Panc1 (cell line): ENCODE measurements at places on chromosomes 7 and 10. TPM values are rescaled to one million over a fixed set of nuclear protein-coding genes. Genes with fewer than 3 reads are reported as not detected.
A peak's percentile ranks its signal among the peaks of the same experiment; 100 is the strongest.

DNA sequence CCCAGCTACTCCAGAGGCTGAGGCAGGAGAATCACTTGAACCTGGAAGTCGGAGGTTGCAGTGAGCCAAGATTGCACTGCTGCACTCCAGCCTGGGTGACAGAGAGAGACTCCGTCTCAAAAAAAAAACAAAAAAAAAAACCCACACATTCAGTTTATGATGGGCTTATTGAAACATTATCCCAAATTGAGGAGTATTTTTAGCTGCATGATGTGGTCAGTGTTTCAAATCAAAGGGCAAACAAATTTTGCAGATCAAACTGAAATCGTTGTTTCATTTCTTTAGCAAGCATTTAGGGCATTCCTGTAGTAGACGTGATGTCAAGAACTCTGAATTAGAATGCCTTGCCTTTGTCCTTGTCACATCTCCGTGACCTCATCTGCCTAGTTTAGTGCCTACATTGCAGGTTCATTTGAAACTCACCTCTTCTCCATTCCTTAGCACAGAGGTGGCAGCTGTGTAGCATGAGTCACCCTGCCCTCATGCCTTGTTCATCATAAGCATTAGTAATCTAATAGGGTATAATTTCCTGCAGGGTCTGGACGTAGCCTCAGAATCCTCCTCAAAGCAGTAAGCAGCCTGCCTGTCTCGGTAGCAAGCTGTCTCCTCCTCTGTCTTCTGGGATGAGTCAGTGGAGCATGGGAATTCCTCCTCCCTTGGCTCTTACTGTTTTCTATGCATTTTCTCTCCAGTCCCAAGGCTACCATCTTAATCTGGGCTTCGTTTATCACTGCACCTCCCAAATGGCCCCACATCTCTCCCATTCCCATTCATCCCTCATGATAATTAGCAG lies 73.8 kb downstream of the CUL1 start:
- DNase-seq, result peak; percentile 96
- H3K27me3 ChIP-seq, result no peaks in the 10 kb centered on the region
- no peaks in the 10 kb centered on the region for H3K4me1 ChIP-seq
- H3K27ac ChIP-seq, result no peak overlapping the region
- H3K36me3 ChIP-seq, result peaks cover 5% of the 10 kb centered on the region; the same call in 1 of the 2 replicates
- no peak overlapping the region for H3K4me3 ChIP-seq

DNA sequence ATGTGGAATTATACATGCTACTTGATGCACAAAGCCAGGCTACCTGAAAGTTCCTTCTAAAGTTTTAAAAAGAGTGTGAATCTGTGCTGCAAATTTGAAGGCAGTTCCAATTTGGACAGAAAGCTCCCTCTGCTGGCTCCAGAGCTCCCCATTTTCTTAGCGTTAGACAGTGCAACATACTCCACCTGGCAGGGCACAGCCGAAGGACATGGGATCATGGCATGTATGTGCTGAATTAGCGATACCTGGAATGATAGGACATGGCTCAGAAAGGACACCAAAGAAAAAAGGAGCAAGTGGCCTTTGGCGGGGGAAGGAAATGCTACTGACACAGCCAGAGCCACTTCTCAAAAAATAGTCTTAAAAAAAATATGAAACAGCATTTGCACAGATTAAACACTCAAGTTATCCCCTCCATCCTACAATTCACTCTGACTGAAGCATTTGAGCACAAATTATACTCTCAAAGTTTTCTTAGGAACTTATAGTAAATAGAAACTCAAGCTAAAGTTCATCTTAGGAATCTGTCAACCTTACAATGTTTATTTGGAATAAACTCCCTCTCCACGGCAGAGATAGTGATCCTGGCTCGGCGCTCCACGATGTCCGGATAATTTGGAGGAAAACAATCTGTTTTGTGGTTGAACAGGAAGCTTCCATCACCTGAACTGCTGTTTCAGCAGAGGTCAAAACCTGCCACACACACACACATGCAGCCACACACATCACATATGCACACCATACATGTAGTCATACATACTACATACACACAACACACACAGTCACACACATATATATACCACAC lies 80.0 kb downstream of the C7orf25 start:
- H3K36me3 ChIP-seq, result no peaks in the 10 kb centered on the region
- no peak overlapping the region for H3K4me3 ChIP-seq
- peaks cover 4% of the 10 kb centered on the region for H3K27me3 ChIP-seq
- H3K4me1 ChIP-seq, result no peaks in the 10 kb centered on the region

DNA sequence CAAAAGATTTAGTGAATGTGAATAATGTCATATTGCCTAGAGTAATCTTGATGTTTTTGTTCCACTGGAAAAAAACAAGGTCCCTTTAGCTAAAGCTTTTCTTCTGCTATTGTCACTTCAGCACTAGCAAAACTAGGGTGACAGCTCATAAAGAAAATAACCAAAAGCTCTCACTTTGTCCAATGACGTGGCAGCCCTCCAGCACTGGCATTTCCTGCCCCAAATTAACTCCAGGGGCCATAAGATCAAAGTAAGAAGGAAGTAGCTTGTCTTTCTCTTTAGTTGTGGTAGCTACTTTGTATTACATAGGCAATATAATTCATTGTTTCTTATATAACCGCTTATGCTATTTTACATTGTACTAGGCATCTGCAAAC lies 47.3 kb downstream of the LRRN3 start:
- no peak overlapping the region for H3K27ac ChIP-seq
- no peaks in the 10 kb centered on the region for H3K27me3 ChIP-seq
- H3K4me1 ChIP-seq, result no peaks in the 10 kb centered on the region; the same call in 1 of the 2 replicates
- H3K4me3 ChIP-seq, result no peak overlapping the region

DNA sequence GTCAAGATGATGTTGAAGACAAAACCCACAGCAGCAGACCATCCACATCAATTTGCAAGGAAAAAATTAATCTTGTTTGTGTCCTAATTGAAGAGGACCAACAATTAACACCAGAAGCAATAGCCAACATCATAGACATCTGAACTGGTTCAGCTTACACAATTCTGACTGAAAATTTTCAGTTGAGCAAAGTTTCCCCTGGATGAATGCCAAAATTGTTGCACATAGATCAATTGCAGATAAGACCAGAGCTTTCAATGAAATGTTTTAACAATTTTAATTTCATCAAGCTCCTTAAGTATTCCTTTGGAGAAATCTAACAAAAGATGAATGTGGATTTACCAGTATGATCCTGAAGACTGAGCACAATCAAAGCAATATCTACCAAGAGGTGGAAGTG lies 168.6 kb downstream of the CTNNA3 start:
- no peaks in the 10 kb centered on the region for H3K36me3 ChIP-seq
- H3K4me3 ChIP-seq, result no peak overlapping the region
- no peak overlapping the region for H3K27ac ChIP-seq

- peaks cover 4% of the 10 kb centered on the region; the same call in 1 of the 2 replicates for H3K4me1 ChIP-seq
- no peak for DNase-seq
- H3K36me3 ChIP-seq, result no peaks in the 10 kb centered on the region
- H3K27ac ChIP-seq, result no peak overlapping the region
- no peak overlapping the region for H3K4me3 ChIP-seq
- H3K27me3 ChIP-seq, result no peaks in the 10 kb centered on the region
Observed at GRCh38 chr10:102673819-102674511, 29.7 kb downstream of the TRIM8 start.

The AOAH gene
- 0.31 TPM for total RNA-seq

GRCh38 chr7:48360574-48360973 lies 189.3 kb downstream of the ABCA13 start:
- no peak overlapping the region for H3K4me3 ChIP-seq
- H3K4me1 ChIP-seq, result no peaks in the 10 kb centered on the region
- no peaks in the 10 kb centered on the region for H3K36me3 ChIP-seq
- H3K27ac ChIP-seq, result no peak overlapping the region

- no peaks in the 10 kb centered on the region for H3K36me3 ChIP-seq
- H3K27me3 ChIP-seq, result peaks cover 21% of the 10 kb centered on the region
Observed at GRCh38 chr7:87226495-87226894, 7.0 kb upstream of the TMEM243 start.

GRCh38 chr10:23438547-23439451 lies at the start of gene OTUD1:
OTUD1 (plus strand) TSS chr10:23439075; CDS start chr10:23439458, 383 bp downstream.
- DNase-seq, result peak; percentile 24
- peak within 1 kb of the TSS; percentile 58 for H3K4me3 ChIP-seq
- peaks cover 9% of the 10 kb centered on the region; the same call in 1 of the 2 replicates for H3K4me1 ChIP-seq
- H3K27me3 ChIP-seq, result no peaks in the 10 kb centered on the region

The NUTM2E gene
- 0.08 TPM for total RNA-seq

DNA sequence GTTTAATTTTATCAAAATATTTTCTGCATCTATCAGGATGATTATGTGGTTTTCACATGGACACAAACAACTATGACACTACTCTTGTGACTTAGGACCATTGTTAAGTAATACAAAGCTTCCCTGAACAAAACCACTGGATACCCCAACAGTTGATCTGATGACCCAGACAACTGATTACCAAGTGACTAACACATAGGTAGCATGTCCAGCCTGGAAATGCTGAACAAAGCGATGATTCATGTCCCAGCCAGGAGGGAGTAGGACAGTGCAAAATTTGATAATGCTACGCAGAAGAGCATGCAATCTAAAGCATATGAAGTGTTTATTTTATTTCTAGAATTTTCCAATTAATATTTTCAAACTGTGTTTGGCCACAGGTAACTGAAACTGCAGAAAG lies 8.9 kb upstream of the PNLIP start:
- no peak for DNase-seq
- H3K4me3 ChIP-seq, result no peak overlapping the region
- no peaks in the 10 kb centered on the region for H3K4me1 ChIP-seq
- no peaks in the 10 kb centered on the region; the same call in 1 of the 2 replicates for H3K27me3 ChIP-seq
- H3K27ac ChIP-seq, result no peak overlapping the region

DNA sequence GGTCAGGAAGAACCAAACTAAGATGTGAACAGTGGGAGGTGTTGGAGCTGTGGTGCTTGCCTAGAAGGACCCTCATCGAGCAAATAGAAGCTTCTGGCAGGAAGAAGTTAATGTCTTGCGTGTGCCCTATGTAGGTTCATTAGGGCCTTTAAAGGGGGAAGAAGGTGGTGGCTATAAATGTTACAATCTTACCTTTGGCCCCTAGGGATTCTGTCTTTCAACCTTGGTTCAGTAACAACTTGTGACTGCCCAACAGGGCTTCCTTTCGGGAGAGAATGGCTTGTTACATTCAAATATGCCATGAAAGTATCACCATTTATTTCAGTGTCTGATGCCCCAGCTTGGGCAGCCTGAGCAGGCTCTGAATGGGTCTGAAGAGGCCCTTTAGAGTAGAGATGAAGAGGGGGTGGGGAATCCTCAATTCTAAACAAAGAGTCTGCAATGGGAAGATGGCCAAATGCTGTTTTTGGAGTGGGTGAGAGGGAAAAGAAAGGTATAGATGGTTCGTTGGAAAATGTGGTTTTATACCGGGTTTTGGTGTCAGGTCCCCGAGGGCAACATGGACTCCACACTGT lies 108.0 kb downstream of the TCF7L2 start:
- no peaks in the 10 kb centered on the region for H3K27me3 ChIP-seq
- H3K4me3 ChIP-seq, result no peak overlapping the region
- H3K27ac ChIP-seq, result peak overlapping the region; percentile 97
- 0 out of 2 replicates have a peak, but pooled peaks cover 3% of the 10 kb centered on the region for H3K36me3 ChIP-seq

The GRM8 gene
- total RNA-seq, result not detected

DNA sequence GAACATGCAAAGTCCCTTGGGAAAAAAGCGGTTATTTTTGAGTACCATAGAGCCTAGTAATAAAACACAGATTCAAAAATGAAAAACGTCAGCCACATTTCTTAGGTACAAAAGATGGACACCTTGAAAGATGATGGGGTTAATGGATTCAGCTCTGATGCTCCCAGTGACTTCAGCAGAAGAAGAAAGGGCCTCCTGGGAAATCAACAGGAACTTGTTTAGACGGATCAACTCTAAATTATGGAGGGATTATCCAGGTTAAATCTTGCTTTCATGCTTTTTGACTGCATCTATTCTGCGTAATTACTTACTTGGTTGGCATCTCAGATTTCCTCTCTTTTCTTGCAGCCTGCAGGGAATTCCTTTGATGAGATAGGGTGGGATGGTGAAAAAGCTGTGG lies 82.5 kb downstream of the TMEM178B start:
- no peaks in the 10 kb centered on the region for H3K27me3 ChIP-seq
- DNase-seq, result no peak
- no peaks in the 10 kb centered on the region for H3K36me3 ChIP-seq
- no peak overlapping the region for H3K4me3 ChIP-seq
- no peaks in the 10 kb centered on the region for H3K4me1 ChIP-seq

The SH2B2 gene
- total RNA-seq, result 2.8 TPM

GRCh38 chr10:71494980-71495381 lies 98.3 kb downstream of the CDH23 start:
- no peaks in the 10 kb centered on the region for H3K4me1 ChIP-seq
- H3K36me3 ChIP-seq, result no peaks in the 10 kb centered on the region
- H3K4me3 ChIP-seq, result no peak overlapping the region
- DNase-seq, result no peak
- H3K27ac ChIP-seq, result no peak overlapping the region
